ENCODE measurements at places on chromosomes 4 and X. TPM values are rescaled to one million over a fixed set of nuclear protein-coding genes. Genes with fewer than 3 reads are reported as not detected.

GAGE12E gene
- not detected for total RNA-seq

WNK3 gene
- total RNA-seq = 1.1 TPM

HSFX4 gene
- total RNA-seq = not detected

GAGE2A gene
- total RNA-seq = not detected

CFAP99 gene
- not detected for total RNA-seq

SUPT20HL1 gene
- not detected for total RNA-seq

TMLHE gene
- 11.8 TPM for total RNA-seq

SSX2 gene
- total RNA-seq = not detected

ODAPH gene
- total RNA-seq = not detected

MND1 gene
- not detected for total RNA-seq

GPRASP1 gene
- 4.8 TPM for total RNA-seq

TNIP2 gene
- 21.8 TPM for total RNA-seq
